ENCODE measurements at places on chromosomes 2 and 18.

GRCh38 chr2:240575101-240575965 is 7.0 kb downstream of the RNPEPL1 start:
- DNase-seq = no peak

DNA sequence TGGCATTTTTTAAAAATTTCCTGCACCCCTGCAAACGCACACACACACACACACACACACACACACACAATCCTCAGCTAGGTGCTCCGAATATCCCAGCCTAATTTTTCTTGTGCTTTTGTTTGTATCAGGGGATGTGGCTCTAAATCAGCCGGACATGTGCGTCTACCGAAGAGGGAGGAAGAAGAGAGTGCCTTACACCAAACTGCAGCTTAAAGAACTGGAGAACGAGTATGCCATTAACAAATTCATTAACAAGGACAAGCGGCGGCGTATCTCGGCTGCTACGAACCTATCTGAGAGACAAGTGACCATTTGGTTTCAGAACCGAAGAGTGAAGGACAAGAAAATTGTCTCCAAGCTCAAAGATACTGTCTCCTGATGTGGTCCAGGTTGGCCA is 1.8 kb downstream of the HOXD13 start:
- no peak for DNase-seq

DNA sequence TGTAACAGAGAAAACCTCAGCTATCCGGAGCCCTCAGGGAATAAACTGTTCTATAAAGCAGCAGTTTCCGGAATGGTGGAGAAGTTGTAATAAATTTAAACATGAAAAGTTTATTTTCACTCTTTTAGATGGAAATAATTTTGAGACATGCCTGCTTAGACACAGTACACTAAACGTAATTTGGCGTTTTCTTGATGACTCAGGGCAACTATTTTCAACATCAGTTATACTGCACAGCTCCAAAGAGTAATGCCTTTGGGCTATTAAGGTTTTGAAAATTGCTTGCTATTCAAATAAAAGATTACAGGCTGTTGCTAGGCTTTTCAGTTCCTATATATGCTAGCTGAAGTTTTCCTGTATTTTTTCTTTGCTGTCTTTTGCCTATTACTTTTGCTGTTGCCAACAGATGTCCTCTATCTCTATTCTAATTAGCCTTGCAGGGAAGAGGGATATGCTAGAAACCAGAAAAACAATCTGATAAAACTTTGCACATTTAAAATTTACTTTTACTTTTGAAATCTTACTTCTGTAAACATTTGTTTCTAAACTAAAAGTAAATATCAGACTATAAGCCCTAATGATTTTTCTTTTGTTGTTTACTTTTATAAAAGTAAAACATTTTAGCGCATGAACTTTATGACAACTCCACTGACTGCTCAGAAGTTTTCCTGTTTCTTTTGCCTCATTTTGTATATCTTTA is 113.4 kb upstream of the WDSUB1 start:
- DNase-seq = no peak

- DNase-seq = no peak
Observed at GRCh38 chr2:10490806-10491291, 42.7 kb upstream of the ODC1 start.

DNA sequence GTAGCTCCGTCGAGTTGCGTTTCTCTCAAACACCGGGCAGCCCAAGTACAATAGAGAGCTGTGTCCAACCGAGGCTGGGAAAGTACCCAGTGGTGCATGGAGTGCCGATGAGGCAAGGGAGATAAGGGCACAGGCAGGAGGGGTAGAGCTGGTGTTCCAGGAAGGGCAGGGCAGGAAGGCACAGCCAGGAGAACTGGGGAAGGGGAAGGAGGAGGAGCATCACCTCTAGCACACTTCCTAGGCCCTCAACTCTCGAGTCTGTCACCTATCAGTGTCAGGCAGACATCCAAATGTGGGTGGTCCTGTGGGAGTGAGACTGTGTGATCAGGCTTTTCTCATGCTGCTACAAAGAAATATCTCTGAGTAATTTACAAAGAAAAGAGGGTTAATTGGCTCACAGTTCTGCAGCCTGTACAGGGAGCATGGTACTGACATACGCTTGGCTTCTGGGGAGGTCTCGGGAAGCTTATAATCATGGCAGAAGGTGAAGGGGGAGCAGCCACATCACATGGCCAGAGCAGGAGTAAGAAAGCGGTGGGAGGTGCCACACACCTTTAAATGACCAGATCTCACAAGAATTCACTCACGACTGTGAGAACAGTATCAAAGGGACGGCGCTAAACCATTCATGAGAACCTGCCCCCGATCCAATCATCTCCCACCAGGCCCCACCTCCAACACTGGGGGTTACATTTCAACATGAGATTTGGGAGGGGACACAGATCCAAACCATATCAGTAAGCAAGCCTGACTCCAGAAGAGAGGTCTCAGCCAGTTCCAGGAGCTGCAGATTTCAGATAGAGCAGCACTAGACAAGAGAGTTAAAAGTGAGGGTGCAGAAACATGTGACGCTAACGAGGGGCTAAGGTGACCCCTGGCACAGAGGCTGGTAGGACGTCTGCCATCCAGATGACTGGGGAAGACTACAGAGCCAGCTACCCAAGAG is 75.7 kb downstream of the MBOAT2 start:
- no peak for DNase-seq

- DNase-seq = no peak
Observed at GRCh38 chr2:215724146-215724545, 288.3 kb upstream of the FN1 start.

DNA sequence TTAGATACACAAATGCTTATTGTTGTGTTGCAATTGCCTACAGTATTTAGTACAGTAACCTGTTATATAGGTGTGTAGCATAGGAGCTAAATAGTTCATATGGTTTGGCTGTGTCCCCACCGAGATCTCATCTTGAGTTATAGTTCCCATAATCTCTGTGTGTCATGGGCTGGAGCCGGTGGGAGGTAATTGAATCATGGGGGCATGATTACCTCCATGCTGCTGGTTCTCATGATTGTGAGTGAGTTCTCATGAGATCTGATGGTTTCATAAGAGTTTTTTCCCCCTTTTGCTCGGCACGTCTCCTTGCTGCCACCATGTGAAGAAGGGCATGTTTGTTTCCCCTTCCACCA is 190.5 kb upstream of the SESTD1 start:
- DNase-seq = no peak

DNA sequence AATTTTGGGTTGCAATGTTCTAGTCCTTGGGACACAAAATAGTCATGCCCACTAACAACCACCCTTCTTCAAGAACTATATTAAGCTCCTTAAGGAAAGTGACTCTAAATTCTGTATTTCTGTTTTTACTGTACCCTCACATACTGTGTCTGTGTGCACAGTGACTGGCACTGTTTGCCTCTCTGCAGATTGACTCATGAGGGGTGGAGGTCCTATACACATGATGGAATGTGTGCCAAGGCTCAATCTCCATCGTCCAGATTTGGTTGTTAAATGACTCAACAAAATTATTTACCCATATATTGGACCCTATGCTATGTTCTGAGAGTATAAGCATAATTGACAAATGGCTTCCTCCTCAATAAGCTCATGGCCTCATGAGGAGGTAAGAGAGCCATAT is 126.6 kb upstream of the CWC22 start:
- DNase-seq = no peak

DNA sequence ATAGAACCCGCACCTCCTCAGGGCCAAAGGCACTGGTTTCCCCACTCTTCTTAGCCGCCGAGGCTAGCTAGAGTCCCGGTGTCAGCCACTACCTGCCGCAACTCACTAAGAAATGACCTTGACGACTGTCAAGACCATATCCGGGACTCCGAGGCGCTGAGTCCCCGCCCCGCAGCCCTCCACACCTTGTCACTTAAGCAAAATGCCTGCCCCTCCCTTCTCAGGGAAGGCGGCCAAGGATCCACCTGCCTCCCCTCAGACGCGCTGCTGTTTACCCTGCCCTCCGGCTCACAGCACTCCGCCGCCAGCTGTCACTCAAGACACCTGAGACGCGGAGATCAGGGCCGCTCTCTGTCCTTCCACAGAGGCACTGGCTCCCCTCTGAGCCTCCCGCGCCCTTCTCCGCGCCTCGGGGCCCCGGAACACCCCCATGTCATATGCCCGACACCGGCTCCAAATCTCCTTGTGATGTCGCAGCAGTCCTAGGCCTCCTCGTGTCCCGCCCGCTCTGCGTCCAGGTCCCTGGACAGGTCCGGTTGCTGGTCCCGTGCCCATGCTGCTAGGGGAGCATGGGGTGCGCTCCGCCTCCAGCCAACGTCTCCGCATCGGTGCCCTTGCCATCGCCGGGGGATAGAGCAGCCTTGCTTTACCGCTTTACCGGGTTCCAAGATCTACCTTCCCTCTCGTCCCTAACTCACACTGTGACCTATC is 32.5 kb upstream of the REG3G start:
- no peak for DNase-seq

DNA sequence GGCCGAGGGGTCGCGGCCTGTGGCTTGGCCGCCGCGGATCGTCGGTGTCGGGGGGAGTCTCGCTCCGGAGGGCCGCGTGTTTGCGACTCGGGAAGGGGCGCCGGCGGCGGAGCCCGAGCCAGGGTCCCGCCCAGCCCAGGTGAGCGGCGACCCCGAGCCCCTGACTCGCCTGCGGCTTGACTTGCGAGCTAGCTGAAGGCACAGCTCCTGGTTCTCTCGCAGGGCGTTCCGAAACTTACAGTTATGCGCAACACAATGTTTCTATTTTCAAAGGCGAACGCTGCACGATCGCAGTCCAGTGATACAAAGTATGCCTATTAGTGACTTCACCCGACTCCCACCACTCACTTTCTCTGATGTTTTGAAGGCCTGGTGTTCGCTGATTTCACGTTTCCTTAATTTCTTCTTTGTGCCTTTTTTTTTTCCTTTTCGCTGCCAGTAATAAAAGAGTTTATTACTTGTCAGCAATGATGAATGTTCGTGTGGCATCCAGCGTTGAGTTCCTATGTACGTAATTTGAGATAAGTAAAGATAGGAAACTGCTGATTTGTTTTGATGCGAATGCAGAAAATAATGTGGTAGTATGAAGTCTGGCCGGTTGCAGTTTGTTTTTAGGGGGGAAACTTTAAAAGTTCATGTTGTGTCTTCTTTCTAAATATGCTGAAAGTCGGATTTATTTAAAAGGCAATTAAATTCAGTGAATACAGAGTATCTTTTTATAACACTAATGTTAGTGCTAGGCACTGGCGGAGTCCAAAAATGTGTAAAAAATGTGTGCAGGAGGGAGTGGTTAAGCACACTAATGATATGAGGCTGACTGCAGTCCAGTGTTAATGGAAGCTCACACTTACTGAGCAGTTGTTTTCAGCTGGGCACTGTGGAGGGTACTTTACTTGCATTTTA is 706 bp downstream of the UBXN2A start:
- peak; percentile 65 for DNase-seq

GRCh38 chr2:20465716-20466394 is 19.0 kb downstream of the RHOB start:
- DNase-seq = peak; percentile 54

- no peak for DNase-seq
Observed at GRCh38 chr2:231991664-231992063, 30.2 kb downstream of the DIS3L2 start.

- DNase-seq = no peak
Observed at GRCh38 chr2:9995059-9995458, 43.6 kb downstream of the GRHL1 start.

GRCh38 chr2:181752301-181752700 is 72.0 kb upstream of the NEUROD1 start:
- DNase-seq = peak; percentile 13

DNA sequence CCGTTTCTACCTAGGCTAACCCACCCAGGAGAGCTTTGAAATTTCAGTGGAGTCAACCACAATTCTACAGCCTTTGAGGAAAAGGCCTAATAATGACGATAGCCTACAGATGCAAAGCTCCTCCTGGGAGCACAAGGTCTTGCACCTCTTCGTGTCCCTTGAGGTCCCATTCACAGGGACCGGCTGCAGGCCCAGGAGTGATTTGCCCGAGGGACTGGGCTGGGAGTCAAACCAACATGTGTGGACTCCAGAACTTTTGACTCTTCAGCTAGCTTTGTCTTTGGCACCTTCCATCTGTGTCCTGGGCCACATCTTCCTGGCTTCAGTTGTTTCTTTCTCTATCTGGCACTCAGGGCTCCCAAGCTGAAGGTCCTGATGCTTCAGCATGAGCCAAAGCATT is 76.5 kb downstream of the SMAD7 start:
- DNase-seq = no peak

DNA sequence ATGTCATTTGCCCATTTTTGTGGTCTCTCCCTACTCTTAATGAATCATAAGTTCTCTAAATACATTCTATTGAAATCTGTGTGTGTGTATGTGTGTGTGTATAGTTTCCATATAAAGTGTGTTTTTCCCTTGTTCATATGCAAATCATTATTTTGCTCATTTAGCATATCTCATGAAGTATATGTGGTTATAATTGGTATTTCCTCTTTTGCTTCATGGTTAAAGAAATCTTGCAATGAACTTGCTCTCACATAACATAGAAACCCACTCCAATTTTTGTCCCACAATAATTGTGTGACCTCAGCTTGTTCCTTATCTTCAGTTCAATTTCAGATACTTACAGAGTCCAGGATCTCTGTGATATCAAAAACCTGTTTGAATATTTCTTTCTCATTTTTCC is 1.2 kb downstream of the CPO start:
- no peak for DNase-seq

GRCh38 chr18:48836231-48836805 is 114.4 kb downstream of the SMAD7 start:
- no peak for DNase-seq

DNA sequence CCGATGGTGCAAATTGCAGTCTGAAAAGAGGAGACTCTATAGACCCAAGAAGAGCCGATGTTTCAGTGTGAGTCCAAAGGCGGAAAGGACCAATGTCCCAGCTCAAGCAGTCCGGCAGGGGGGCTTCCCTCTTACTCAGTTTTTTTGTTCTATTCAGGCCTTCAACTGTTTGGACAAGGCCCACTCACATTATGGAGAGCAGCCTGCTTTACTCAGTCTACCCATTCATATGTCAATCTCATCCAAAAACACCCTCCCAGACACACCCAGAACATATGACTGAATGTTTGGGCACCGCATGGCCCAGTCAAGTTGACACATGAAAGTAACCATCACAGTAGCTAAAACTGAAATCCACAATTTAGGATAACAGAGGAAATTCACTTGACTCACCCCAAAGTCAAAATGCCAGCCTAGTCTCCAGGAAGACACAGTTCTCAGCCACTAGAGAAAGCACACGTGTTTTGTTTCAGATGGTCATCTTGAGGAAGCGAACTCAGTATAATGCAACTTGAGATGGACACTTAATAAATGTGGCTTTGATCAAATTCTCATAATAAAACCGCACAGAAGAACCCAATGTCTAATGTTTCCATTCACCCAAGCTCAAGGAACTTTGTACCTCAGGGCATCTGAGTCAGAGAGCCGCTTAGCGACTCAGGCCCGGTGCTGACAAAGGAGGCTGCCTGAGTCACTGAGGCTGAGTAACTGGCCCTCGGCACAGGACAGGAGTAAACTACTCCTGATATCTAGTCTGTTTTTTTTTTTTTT is 2.4 kb downstream of the FHL2 start:
- peak; percentile 91 for DNase-seq

GRCh38 chr2:226849349-226849748 is 13.5 kb downstream of the RHBDD1 start:
- DNase-seq = no peak
